CD8-positive, alpha-beta memory T cell (primary cell): ENCODE measurements at places on chromosomes 12 and 14.

DNA sequence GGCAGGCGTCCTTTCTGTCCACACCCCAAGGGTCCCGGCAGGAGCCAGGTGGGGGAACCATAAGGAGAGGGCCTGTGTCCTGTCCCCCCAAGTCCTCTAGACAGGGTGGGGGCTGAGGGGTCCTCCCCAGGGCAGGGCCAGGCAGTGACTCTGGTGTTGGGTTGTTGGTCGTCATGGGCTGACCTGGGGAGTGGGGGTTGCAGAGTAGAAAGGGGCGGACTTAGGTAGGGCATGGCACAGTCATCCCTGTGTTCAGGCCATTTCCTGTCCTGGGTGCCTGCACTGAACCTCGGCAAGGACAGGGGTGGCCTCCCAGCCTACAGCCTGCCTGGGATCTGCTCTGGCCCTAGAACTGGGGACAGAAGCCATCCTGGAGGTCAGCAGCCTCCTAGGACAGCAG lies 356.2 kb downstream of the TMEM121 start:
- DNase-seq, result no peak

DNA sequence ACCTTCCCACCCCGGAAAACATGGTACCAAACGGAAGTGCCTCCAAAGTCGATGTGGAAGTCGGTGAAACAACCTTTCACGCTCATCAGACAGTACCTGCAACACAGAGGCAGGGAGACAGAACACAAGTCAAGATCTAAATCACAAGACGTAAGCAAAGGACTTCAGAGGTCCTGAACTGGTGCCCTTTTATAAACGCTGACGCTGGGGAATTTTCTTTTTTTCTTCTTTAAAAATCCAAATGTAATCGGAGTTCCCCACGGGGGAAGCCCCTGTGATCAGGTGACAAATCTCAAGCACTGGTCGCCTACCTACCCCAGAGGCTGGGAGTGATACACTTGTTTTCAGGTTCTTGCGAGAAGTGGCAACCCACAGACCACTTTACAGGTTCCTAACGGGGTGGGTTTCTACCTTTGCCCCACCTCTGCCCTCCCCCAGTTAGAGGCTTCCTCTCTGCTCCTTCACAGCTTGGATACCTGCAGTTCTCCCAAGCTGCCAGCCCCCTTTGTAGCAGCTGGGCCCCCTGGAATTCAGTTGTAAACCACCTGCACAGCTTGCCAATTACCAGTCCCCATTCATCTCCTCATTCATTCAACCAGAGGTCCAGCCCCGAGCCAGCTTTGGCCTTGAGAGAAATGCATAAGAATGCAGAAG lies 46.2 kb downstream of the KDM2B start:
- DNase-seq, result peak; percentile 89

DNA sequence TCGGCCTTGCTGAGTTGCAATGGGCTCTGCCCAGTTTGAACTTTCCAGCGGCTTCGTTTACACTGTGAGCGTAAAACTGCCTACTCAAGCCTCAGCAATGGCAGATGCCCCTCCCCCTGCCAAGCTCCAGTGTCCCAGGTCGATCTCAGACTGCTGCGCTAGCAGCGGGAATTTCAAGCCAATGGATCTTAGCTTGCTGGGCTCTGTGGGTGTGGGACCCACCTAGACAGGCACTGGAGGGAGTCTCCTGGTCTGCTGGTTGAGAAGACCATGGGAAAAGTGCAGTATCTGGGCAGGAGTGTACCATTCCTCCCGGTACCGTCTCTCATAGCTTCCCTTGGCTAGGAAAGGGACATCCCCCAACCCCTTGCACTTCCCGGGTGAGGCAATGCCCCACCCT lies 88.2 kb downstream of the KLHL28 start:
- DNase-seq, result no peak

GRCh38 chr14:47919997-47920396 lies 244.6 kb upstream of the MDGA2 start:
- DNase-seq, result no peak

- no peak for DNase-seq
These were observed 397.5 kb upstream of the PDE3A start for GRCh38 chr12:19970821-19971220.

- DNase-seq, result no peak
These were observed 231.2 kb upstream of the DCN start for GRCh38 chr12:91413581-91414546.

GRCh38 chr14:94213021-94213420 lies 38.9 kb downstream of the PPP4R4 start:
- no peak for DNase-seq

DNA sequence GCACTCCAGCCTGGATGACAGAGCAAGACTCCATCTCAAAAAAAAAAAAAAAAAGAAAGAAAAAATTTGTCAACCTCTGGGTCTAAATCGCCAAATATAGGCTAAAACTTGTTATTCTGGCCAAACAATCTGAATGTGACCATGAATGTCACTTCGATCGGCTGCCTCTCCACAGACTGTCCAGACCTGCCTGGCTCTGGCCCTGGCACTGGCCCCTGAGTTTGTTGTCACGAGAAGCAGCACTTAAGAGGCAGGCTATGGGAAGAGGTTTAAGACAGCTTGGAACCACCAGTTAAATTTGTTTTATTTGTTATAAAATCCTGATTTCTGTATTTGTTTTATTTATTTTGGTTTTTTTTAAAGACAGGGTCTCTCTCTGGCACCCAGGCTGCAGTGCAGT lies 14.5 kb downstream of the WSB2 start:
- DNase-seq, result no peak

- no peak for DNase-seq
These were observed 14.4 kb downstream of the EPS8 start for GRCh38 chr12:15774819-15775218.

DNA sequence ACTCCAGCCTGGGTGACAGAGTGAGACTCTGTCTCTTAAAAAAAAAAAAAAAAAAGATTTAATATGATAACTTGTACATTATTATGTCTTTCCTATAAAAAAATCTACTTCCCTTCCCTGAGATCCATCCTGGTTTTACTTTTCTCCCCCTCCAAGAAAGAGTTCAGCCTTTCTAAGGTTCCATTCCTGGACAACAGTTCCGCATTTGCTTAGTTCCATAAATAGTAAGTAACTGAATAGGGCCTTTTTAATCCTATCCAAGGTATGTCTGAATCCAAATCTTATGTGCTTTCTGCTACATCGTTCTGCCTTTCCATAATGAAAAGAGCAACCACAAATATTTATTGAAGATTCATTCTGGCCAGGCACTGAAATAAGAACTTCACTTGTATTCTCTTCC lies 187.8 kb downstream of the DACT1 start:
- no peak for DNase-seq

GRCh38 chr12:33431648-33432047 lies 8.0 kb downstream of the SYT10 start:
- no peak for DNase-seq

DNA sequence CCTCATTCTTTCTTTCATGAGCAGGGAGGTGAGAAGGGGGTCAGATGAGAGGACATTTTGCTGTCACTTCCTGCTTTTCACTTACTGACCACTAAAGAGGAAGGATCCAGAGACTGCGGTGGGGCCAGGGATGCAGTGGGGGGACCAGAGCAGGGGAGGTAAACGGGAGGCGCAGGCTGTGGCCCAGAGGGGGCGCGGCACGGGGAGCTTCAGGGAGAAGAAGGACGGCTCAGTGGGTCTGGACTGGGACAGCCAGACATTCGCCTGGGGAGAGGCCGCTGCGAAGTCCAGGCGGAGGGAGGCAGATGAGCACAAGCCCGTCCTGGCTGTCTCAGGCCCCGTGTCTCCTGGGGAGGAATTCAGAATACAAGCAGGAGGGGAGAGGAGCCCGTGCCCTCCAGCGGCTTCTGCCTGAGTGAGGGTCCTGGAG lies 41.2 kb downstream of the SLC6A12 start:
- no peak for DNase-seq

DNA sequence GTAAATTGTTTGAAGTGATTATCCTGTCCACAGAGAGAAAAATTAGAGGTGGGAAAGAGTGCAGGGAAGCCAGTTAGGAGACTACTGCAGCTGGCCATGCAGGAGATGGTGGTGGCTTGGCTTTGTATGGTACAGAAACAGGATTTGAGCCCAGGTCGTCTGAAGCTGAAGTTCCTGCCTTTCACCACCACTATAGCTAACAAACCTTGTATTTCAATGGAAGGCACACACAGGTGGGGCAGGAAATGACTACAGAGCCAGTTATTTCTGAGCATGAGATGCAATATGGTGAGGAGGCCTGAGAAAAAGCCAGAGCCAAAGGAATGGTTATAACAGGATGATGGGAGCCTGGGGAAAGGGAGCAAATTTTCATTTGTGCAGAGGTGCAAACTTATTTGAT lies 103.9 kb downstream of the BTG1 start:
- DNase-seq, result no peak

DNA sequence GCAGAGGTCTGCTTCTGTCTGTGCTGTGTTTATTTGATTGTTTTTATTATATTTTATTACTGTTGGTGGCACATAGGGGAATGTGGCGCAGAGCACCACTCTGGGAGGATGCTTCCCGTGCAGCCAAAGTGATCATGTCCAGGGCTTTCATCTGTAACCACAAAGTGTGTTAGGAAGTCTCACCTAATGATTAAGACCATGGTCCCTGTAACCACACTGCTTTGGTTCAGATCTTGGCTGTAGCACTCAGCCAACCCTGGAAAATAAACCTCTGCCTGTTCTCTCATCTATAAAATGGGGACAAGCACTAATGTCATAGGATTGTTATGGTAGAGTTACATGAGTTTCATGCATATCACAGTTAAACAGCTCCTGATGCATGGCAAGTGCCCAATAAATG lies 1.9 kb downstream of the RESF1 start:
- no peak for DNase-seq

- no peak for DNase-seq
These were observed 855.8 kb downstream of the FSCB start for GRCh38 chr14:43651185-43651787.

GRCh38 chr14:63155511-63156185 lies 48.6 kb upstream of the RHOJ start:
- no peak for DNase-seq

DNA sequence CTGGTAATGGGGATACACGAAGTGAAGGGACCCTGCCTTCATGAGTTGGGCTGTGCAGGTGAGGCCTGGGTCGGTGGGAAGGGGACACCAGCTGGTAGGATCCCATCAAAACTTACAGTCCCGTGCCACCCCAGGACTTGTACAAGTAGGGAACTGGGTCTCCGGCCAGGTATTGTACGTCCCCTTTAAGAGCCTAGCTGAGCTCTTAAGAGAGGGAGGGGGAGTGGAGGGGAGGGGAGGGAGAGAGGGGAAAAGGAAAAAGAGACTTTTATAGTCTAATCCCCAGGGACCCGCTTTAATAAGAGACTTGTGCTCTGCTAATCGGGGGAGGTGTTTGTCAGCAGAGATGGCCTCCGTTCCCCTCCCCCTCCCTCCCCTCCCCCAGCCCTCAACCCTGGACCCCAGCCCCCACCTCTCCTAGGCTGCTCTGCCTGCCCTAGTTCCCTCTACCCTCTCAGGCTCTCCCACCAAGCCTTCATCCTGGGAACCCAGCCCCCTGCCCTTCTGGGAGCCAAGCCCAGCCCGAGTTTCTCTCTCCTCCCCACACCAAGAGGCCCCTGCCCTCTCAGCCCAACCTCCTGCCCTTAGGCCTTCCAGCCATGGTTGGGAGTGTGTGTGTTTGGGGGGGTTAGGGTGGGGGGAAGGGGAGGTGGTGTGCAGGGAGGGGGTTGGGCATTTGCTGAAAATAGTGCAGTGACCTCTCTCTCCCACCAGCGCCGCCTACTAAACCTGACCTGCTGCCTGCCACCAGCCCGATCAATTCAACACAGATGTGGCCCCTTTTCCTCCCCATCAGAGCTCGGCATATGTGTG lies 2.6 kb downstream of the GDF11 start:
- no peak for DNase-seq

DNA sequence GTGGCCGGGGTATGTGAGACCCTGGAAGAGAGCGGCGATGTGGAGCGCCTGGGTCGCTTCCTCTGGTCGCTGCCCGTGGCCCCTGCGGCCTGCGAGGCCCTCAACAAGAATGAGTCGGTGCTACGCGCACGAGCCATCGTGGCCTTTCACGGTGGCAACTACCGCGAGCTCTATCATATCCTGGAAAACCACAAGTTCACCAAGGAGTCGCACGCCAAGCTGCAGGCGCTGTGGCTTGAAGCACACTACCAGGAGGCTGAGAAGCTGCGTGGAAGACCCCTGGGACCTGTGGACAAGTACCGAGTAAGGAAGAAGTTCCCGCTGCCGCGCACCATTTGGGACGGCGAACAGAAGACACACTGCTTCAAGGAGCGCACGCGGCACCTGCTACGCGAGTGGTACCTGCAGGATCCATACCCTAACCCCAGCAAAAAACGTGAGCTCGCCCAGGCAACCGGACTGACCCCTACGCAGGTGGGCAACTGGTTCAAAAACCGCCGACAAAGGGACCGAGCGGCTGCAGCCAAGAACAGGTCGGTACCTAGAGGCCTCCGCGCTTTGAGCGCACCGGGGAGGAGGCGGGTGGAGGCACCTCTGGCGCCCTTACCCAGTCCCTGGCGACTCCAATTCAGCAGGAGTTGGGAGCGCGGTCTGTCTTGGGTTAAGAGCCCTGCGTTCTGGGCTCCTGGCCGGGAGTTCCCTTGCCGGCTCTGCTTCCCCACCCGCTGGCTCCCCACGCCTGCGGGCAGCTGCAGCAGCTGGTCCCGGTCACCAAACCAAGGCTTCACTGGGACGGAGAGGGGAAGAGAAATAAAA lies 700 bp downstream of the SIX6 start:
- DNase-seq, result no peak

DNA sequence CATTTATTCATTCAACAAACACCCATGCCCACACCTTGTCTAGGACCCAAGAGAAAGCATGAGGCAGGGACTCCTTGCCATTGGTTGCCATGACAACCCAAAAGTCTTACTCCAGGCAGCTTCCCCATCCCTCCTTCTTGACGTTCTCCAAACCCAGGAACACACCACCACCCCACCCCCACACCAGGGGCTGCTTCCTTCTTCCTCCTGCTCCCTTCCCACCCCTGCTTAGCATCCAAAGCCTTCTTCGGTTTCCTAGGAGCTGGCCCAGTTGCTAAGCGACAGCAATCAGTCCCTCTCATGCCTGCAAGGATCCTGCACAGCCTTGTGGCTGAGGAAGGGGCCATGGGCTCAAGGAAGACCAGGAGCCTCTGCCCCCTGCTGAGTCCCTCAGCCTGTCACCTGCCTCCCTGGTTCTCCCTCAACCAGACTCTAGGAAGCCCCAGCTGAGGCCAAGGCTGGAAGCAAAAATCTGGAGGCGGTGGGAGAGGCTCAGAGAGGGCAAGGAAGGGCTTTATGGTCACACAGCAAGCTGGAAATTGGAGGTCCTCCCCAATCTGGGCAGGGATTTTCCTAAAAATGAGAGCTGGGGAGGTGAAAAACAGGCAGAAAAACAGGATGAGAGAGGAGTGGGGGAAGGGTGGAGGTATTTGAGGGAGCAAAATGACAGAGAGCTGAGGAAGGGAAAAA lies 15.4 kb downstream of the RASAL1 start:
- DNase-seq, result no peak

- DNase-seq, result no peak
These were observed 174.8 kb upstream of the ATF7IP start for GRCh38 chr12:14190694-14191093.
